Thymus (tissue), 14 donors: ENCODE measurements at places on chromosomes 2 and 18.

- DNase-seq = peak; percentile 86
Observed at GRCh38 chr2:37585982-37586621, 85.3 kb downstream of the CDC42EP3 start.

DNA sequence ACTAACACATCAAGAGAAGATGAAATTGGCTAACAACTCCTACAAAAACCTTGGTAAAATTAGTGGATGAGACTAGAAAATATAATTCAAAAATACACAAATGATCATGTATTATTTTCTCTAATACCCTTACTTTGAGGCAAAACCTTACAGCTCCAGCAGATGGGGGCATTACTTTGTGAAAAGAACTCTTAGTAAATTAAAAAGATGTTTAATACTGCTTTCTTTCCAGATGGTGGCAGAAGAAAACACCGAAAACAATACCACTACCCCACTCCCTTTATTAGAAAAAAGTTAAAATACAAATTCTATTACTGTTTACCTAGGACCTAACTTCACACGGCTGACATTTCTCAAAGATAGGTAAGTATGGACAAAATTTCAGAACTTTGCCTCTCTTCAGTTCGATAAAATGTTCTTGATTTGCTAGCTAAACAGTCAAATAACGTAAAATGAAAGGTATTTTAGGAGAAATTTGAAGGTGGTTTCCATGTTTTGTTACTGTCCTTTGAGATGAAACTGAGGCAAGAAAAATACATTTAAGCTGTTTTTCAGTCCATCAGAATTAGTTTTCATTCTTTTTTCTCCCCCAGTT lies 30.6 kb downstream of the ORC4 start:
- peak; percentile 35 for DNase-seq

DNA sequence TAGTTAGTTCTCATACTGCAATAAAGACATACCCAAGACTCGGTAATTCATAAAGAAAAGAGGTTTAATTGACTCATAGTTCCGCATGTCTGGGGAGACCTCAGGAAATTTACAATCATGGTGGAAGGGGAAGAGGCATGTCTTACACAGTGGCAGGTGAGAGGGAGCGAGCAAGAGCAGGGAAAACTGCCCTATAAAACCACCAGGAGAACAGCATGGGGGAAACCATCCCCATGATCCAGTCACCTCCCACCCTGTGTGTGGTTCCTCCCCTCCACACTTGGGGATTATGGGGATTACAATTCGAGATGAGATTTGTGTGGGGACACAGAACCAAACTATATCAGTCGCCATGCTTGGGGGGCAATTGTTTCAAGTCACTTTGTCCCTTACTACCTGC lies 1.1 kb upstream of the SSB start:
- DNase-seq = no peak

DNA sequence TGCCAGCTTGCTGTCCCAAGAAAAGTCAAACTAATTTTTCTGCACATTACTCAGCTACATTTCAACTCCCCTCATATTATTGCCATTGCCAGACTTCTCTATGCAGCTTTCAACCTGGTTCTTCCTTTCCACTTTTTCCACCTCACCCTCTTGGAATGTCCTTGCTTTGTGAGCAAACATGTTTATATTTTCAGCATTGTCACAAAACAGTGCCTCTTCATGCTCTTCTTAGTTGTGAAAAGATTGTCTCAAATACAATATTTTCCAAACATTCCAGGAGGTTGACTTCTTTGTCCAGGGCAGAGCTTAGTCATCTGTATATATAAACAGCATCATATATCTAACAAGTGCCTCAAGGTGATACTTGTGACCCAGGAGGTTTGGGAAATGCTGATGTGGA lies 803.3 kb upstream of the CELF4 start:
- no peak for DNase-seq

DNA sequence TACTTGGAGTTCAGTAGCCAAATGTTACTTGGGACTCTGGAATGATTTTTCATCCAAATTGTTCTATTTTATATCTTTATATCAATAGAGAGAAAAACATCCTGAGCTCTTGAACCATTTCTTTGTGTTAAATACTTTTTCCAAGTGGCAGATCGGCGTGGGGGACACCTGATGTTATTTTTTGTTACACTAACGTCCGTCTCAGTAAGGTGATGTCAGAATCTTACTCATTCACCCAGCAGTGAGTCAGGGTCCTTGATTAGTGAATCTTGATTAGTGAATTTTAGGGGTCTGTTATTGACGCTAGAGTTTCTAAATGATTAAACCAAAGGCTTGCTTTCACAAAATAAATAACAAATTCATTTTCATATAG lies 1.7 kb downstream of the MIB1 start:
- no peak for DNase-seq

DNA sequence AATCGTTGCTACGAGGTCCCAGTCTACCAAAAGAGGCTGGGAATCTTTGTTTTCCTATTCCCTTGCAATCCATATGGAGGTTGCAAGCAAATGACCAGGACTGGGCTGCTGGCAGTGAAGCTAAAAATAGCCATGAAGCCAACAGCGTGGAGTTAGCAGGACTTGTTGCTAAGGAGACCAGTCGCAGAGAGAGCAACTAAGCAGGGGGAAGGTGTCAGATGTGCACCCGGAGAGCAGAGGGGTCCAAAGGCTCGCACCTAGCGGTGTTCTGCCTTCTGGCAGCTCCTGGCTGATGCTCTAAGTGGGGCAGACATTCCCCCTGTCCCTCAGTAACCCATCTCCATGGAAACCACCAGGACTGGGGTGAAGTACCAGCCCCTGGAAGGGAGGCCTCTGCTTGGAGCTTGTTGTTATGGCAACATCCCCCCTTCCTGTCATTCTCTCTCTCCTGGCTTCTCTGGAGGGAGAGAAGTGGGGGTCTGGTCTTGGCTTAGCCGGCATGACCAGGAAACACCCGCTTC lies 84.6 kb downstream of the DNMT3A start:
- no peak for DNase-seq

DNA sequence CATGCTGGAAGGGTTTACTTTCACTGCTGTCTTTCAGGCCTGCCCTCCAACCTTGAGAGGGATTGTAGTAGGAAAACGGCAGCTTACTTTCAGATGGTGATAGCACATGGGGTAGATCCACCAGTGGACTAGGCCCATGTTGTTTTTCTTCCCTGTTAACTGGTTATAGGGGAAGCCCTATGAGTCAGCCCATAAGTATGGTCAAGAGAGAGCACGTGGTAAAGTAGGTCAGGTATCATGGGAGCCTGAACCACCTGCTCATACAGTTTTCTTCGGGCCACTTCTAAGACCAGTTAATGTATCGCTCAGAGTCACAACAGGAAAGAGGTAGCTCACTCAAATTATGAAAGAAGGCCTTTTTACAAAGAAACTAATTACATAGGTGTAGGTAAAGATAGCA lies 33.0 kb downstream of the PDK1 start:
- DNase-seq = no peak

DNA sequence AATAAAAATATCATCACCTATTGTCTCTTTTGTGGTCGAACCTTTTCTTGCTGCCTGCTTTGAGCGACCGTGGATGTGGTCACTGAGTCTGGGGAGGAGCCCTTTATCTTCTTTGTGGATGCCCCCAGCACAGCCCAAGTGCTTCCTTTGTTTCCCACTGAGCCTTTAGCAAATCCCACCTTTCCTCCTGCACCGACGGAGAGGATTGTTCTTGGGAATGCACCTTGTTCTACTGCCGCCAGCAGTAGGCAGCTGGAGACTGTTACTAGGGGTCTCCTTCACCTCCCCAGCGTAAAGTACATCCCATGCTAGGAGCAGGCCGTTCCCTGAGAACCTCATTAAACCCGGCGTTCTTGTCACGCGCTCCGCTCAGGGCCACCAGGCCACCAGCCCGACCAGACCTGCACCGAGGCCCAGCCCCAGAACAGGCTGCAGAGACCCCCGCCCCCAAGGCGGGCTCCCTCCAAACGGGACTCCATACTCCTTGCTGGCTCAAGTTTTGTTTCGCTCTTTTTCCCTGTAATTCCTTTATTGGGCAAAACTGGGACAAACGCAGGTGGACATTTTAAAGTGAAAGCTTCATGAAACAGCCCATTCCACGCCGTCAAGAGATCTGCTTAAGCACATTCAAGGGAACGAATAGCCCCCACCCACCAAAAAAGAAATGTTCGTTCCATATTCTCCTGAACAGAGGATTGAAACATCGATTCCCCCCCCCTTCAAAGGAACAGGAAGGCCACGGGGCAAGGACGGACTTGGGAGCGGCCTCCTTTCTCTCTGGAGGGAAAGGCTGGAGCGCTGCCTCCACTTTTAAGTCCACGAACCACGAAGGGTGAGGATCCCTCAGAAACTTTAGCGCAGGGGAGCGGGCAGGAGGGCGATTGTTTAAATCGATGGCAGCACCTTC lies 1.1 kb upstream of the MAT2A start:
- DNase-seq = no peak

DNA sequence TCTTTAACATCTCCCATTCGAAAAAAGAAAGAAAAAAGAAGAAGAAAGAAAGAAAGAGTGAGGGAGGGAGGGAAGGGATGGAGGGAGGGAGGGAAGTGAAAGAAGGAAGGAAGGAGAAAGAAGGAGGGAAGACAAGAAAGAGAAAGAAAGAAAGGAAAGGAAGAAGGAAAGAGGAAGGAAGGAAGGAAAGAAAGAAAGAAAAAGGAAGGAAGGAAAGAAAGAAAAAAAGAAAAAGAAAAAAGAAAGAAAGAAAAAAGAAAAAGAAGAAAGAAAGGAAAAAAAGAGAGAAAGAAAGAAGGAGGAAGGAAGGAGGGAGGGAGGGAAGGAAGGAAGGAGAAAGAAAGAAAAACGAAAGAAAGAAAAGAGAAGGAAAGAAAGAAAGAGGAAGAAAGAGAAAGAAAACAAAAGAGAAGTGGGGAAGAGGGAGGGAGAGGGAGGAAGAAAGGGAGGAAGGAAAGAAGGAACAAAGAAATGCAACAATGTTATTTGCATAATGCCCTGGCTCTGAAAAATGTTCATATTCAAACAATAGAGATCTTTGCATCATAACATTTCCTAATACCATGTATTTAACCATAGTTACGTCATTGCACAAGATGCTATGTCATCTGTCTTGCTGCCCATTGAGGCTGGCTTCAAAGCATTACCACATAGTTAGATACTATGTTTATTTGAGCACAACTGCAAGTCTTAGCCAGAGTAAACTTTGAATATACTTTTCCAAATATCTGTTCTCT lies 550.6 kb downstream of the DSC3 start:
- DNase-seq = no peak

DNA sequence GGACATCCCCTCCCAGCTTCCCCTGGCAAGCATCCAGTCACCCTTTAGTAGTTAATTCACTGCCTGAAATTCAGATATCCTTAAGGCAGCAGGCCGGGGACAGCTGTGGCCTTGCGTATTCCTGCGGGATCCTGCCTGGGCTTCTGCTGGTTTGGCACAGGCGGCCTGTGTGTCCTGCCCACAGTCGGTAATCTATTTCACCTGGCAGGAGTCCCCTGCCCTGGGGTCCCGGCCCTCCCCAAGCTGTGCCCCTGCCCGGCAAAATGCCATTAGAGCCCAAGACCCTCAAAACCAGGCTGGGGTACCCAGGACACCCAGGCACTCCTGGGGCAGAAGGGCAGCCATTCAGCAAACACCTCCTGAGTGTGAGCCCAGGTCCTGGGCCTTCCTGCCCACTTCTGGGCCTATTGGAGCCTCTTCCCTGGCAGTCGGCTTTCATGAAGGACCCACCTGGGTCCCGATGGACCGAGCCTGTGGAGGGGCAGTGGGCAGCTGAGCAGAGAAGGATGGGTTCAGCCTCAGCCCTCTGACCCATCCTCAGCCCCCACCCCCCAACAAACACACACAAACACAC lies 11.6 kb downstream of the CROCC2 start:
- no peak for DNase-seq

DNA sequence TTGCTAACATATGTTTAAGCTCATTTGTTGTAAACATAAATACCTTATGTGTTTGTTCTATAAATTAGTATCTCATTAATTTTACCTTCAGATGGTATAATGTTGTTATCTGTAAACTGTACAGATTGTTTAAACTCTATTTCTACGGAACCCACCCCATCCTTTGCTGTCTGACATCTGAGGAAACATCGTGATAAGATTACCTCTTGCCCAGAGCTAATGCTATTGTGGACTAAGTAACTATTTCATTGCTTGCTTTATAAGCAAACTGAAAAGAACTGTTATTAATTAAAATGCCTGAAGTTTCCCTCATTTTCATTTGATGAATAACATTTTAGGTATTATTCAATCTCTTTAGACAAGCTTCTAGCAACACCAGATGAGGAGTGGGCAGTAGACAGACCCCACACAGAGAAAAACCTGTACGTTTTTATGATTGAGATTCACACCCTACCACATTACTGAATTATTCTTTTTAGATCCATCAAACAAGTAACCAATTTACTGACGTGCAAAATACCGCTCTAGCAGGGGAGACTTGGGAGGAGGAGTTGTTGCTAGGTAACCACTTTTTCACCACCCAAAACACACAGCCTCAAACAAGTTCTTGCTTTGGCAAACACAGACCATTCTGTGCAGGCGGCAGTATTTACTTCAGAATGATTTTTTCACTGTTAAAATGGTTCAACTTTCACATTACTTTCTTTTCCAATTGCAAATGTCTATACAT lies 1.9 kb upstream of the SYT4 start:
- DNase-seq = no peak

GRCh38 chr2:236086971-236087465 lies 81.2 kb downstream of the GBX2 start:
- no peak for DNase-seq

- no peak for DNase-seq
Observed at GRCh38 chr18:58525928-58526424, 102.9 kb downstream of the ALPK2 start.

DNA sequence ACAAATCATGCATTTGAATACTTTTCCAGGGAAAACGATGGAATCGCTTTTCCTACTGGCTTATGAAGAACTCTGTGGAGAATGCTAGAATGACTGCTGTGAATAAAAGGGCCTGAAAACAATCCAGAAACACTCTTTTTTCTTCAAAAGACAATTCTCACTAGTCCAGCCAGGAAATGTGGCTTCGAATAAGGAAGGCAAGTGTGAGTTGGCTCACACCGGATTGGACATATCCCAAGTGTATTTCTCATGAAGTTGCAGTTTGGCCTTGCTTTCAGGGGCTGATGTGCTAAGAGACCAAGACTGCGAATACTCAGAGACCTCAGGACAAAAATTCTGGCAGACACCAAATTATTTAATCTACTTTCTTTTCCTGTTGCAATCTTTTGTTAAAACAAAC lies 54.1 kb downstream of the FIGN start:
- no peak for DNase-seq

- no peak for DNase-seq
Observed at GRCh38 chr2:88852753-88853402, 161.4 kb downstream of the RPIA start.

GRCh38 chr2:168552450-168552856 lies 96.4 kb downstream of the CERS6 start:
- no peak for DNase-seq

- DNase-seq = no peak
Observed at GRCh38 chr2:18422432-18423165, 137.9 kb downstream of the RDH14 start.

DNA sequence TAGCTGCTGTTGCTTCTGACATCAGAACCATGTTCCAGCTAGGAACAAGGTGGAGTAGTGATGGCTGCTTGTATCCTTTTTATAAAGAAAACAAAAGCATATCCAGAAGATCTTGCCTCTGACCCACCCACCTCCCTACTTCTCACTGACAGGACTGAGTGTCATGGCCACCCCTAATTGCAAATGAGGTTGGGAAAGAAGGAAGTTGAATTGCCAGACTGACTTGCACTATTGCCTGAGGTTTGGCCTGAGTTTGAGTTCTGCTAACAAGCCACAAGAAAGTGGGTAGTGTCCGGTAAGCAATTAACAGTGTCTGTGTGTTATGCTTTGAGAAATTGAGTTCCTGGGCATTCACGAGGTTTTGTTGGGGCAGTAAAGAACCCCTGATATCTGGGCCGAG lies 22.8 kb downstream of the SGPP2 start:
- DNase-seq = no peak

- DNase-seq = no peak
Observed at GRCh38 chr18:275486-275885, 7.6 kb upstream of the THOC1 start.
